Cerebellar nuclear complex (tissue), 1 donor: ENCODE measurements at places on chromosomes 3 and 15.

DNA sequence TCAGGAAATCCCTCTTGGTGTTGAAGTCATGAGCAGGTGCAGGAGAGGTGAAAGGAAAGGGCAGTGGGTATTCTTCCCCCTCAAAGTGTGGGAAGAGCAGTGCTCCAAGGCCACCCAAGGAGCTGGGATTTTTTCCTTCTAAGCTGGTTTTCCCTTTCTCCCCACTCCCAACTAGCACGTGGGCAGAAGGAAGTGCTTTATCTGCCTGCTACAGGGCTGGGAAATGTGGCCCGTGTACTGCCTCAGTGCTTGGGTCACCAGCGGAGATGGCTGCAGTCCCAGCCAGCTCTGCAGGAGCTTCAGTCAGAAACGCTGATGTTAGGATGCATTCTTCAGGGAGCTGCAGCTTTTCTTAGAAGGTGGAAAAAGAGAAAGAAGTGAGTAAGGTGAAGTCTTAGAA, 99.2 kb downstream of the CACNA1D start:
- DNase-seq, result no peak

DNA sequence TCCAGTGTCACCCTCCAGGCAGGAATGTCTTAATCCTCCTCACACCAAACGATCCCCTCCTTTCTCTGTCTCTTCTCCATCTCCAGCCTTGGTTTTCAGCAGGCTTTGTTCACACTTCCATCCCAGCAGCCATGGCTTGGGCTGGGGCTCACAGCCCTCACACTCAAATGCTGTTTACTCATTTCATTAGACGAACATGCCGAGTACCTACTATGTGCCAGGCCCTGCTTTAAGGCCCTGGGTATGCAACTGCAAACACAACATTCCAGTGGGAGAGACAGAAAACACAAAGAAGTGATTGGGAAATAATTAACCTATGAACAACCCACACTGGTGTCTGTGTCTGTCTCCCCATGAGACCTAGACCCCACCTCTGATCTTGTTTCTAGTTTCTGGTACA, 43.9 kb downstream of the LYZL4 start:
- DNase-seq, result no peak

GRCh38 chr3:150675587-150675986, 28.1 kb downstream of the ERICH6 start:
- DNase-seq, result no peak

GRCh38 chr3:44424758-44425157, 52.7 kb downstream of the ZNF445 start:
- no peak for DNase-seq

DNA sequence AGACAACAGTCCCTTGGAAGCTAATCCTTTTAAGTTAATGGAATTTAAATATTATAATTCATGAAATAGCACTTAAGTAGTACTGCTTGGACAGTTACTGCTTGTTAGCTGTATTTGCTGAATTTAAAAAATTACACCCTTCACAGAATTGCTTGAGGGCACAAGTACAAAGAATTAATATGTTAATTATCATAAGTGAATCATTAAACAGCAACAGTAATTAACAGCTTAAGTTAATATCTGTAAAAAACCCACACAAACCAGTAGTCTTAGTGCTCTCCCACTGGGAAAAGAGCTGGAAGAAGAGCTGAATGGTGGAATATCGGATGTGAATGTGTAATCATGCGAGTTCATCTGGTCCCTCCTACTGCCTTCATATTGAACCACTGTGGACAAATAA, 232.0 kb downstream of the CD47 start:
- DNase-seq, result no peak

DNA sequence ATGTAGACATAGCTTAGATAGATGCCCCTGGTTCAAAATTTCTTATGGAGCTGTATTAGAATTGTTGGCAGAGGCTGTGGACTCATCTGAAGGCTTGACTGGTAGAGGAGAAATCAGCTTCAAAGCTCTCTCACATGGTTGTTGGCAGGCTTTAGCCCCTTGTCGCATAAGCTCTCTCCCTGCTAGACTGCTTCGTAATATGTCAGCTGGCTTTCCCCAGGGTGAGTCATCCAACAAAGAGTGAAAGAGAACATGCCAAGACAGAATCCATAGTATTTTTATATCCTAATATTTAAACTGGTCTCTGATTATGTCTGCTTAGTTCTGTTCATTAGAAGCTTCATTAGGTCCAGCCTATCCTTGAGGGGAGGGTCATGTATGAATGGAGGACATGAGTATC, 427.4 kb upstream of the NAALADL2 start:
- DNase-seq, result no peak

DNA sequence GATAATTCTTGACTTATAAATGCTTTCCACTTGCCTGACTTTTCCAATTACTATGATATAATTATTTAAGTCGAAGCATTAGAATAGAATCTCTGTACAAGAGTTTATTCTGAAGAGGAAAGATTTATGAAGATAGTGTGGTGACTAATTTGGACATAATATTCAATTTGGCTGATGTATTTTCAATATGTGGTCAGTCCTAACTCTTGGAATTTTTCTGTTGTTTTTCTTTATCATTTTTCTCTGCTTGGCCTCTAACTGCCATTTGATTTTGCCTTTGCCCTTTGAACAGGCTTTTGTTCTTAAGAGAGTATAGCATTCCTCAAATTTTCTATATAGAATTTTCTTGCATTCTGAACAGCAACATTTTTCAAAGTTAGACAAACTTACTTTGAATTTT, 2.6 kb upstream of the MDFIC2 start:
- no peak for DNase-seq

GRCh38 chr3:186938716-186939115, 8.4 kb downstream of the ST6GAL1 start:
- DNase-seq, result no peak

- no peak for DNase-seq
Measured at GRCh38 chr3:195892105-195893043, 16.0 kb downstream of the TNK2 start.

DNA sequence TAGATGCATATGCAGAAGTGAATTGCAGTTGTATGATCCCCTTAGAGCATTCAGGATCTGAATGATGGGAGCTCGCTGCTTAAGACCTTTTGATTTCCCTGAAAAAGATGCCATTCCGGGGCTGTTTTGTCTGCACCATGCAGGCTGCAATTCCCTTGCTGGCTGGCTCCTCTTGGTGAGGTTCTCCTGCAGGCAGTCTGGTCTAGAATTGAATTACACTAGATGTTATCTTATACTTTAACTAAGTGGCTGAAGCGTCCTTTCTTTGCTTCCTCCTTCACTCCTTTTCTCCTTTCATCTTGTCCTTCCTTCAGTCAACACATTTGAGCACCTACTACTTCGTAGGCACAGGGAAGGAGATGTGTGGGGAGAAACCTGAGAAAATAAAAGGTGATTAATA, 18.6 kb upstream of the MYZAP start:
- DNase-seq, result no peak

- no peak for DNase-seq
Measured at GRCh38 chr3:134028486-134029255, 1.1 kb downstream of the SLCO2A1 start.

GRCh38 chr15:67120839-67121643, 55.6 kb downstream of the SMAD3 start:
- no peak for DNase-seq

- no peak for DNase-seq
Measured at GRCh38 chr3:135944831-135945230, 20.7 kb upstream of the PPP2R3A start.

DNA sequence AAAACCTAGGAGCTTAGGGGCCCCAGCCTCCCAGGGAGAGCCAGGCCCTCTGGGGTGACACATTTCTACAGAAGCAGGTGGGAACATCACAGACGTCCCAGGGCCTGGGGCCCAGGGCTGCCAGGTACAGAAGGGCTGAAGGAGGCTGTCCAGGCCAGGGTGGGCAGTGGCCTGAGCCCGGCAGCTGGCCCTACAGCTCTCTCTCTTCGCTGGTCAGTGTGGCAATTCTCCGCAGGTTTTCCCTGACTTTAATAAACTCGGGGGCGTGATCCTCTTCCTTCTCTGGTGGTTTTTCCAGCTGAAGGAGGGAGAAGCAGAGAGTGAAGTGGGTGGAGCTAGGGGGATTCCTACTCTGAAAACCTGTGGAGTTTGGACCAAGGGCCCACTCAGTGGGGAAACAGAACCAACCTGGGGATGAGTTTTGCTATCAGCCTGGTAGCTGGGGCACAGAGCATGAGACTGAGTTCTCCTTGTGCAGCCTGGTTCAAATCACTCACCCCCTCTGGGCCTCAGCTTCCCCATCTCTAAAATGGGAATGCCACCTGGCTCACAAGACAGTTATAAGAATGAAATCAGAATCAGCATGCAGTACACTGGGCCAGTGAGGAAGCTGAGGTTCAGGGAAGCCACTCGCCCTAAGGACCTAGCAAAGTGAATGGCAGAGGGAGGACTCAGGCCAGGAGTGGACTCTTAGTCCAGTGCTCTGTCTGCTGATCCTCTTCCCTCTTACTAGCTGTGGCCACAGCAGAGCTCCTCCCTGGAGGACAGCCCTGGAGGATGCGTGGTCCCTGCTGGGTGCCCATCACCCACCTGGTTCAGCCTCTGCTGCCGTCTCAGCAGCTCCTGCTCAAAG, 10.6 kb downstream of the FAM107A start:
- no peak for DNase-seq

GRCh38 chr3:167125612-167126407, 254.3 kb downstream of the ZBBX start:
- no peak for DNase-seq

- no peak for DNase-seq
Measured at GRCh38 chr3:126799099-126799498, 95.1 kb downstream of the CHCHD6 start.

DNA sequence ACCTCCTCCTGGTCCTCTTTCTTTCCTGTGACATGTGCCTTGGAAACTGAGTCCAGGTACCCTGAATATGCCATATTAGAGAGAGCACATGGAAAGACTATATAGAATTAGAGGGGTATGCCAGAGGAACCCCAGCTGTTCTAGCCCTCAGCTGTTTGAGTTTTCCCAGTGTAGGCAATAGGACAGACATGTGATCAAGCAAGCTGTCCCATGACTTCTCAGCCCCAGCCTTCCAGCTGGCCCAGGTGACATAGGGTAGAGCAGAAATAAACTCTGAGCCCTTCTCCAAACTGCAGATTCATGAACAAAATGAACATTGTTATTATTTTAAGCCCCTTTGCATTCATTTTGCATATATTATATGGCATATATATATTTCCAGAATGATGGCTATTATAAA, 118.7 kb downstream of the PPM1L start:
- no peak for DNase-seq

GRCh38 chr15:64263567-64263966, 92.4 kb downstream of the CSNK1G1 start:
- no peak for DNase-seq

DNA sequence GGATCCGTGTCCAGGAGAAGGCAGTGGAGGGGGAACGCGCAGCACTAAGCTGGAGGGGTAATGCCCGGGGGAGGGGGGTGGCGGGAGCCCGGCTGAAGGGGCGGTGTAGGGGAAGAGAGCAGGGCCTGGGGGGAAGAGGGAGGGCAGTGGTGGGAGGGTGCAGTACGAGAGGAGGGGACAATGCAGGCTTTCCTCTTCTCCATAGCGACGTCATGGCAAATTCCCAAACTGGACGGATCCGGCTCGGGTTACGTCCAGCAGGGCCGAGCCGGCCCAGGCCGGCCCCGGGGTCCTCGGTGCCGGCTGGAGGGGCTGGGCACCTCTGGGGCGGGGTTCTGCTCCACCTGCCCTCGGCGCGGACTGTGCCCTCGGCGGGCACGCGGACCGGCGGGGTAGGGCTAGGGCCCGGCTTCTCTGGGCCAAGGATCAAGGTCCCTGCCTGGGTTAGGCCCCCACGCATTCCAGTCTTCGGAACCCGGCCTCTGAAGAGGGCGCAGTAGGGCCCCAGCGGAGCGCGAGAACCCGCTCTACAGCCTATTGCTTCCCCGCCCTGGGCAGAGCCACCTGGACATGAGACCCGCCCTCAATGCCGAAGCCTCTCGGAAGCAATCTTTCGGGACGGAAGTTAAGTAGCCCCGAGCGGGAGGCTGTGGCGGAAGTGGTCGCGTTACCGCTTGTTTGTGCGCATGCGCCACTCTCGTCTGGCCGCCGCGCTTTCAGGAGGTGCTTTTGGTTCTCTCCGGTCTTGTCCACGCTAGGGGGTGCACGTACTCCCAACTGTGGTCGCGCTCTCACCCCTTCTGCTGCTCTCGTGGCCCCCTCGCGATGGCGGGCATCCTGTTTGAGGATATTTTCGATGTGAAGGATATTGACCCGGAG, 1.4 kb downstream of the POLR2H start:
- peak; percentile 79 for DNase-seq
